ENCODE measurements at places on chromosomes 5 and 9.

GRCh38 chr5:122093415-122094180 is 15.5 kb upstream of the LOX start:
- no peak for DNase-seq

- no peak for DNase-seq
These were observed 72.2 kb upstream of the ORM1 start for GRCh38 chr9:114250648-114251047.

- no peak for DNase-seq
These were observed 21.9 kb upstream of the FOXE1 start for GRCh38 chr9:97830884-97831829.

GRCh38 chr9:82665324-82665723 is 397.6 kb downstream of the RASEF start:
- DNase-seq: no peak

GRCh38 chr9:22363421-22363887 is 83.2 kb upstream of the DMRTA1 start:
- no peak for DNase-seq

GRCh38 chr5:169626779-169627178 is 10.3 kb upstream of the DOCK2 start:
- no peak for DNase-seq

DNA sequence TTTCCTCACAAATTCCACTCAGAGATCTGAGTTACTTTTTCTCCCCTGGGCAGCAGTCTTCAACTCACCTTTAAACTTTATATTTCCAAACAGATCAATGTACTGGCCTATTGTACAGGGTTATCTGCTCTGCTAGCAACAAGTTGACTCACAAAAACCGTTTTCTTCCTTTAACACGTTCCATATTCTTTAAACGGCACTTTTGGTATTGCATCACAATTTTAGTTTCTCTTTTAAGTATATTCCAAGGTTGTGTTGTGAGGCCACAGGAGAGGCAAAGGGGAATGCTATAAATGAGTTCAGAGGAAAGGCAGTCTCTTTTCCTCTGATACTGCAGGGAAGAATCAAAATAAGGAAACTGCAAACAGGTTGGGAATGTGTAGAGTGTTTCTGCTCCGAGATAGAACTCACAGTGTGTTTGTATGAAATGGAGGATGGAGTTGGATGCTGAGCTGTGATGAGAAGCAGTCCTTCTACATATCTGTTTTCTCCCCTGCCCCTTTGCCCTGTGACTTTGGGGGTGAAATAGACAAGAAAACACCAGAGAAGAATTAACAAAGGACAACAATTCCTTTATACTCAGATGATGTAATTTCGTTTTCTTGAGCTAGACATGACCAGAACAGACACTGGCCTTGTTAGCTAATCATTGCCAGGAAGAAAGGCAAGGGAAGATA is 9.9 kb upstream of the ALDOB start:
- DNase-seq: no peak

DNA sequence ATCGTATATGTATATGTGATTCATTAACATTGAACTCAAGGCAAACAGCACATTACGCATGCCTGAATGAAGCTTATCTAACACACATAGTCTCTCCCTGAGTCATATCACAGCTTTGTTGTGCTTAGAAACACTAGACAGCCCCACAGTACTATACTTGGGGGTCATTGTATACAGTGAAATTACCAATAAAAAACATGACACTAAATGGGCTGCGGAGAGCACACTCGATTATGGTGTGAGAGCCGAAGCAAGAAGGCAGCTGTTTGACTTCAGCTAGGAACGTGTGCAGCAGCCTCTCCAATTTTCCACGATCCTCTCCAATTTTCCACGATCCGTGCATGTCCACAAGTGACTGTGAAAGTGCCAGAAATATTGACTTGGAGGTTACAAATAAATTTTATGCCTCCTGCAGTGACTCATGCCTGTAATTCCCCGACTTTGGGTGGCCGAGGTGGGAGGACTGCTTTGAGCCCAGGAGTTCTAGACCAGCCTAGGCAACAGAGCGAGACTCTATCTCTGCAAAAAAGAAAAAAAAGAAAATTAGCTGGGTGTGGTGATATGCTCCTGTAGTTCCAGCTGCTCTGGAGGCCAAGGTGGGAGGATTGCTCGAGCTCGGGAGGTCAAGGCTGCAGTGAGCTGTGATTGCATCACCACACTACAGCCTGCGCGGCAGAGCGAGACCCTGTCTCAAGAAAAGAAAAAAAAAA is 102.4 kb downstream of the DAPK1 start:
- no peak for DNase-seq

DNA sequence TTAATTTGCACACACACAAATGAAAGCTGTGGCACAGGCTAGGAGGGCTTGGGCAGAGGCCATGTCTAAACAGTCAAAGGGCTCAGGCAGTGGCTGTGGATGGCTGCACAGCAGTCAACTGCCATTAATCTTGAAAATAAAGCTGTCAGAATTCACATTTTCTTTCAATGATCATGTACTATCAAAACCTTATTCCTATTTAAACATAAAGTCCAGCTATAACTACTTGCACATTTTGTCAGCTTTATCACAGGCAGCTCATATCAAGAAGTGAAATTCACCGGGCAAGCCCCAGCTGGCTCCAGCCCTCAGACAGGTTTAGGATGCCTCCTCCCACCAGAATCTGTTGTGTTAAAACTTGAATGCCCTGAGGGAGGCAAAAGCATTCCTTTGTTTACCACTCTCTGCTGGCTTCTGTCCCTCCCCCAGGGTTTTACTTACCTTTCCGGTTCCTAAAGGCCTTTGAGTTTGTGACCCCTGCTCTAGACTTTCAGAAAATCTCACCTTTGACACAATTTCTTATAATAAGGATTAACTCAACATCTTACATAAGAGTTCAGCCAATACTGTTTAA is 54.9 kb upstream of the GRAMD2B start:
- no peak for DNase-seq

DNA sequence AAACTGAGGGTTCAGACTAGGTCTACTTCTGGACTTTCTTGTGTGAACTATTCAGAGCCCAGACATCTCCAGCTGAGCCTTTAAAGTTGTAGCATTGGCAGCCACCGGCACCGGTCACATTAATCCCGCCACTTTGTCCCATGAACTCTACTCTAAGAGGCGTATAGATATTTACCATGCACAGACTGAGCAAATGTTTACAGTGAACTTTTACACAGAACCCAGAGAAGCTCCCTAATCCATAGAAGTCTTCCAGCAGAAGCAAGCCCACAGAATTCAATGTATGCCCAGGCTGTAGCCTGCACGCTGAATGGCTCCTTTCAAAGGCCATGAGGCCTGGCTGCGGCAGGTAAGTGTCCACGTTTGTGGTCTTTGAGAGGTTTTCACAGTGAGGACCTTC is 466.9 kb downstream of the ENC1 start:
- DNase-seq: no peak

GRCh38 chr9:124259158-124259808 is 1.5 kb downstream of the NEK6 start:
- DNase-seq: no peak

DNA sequence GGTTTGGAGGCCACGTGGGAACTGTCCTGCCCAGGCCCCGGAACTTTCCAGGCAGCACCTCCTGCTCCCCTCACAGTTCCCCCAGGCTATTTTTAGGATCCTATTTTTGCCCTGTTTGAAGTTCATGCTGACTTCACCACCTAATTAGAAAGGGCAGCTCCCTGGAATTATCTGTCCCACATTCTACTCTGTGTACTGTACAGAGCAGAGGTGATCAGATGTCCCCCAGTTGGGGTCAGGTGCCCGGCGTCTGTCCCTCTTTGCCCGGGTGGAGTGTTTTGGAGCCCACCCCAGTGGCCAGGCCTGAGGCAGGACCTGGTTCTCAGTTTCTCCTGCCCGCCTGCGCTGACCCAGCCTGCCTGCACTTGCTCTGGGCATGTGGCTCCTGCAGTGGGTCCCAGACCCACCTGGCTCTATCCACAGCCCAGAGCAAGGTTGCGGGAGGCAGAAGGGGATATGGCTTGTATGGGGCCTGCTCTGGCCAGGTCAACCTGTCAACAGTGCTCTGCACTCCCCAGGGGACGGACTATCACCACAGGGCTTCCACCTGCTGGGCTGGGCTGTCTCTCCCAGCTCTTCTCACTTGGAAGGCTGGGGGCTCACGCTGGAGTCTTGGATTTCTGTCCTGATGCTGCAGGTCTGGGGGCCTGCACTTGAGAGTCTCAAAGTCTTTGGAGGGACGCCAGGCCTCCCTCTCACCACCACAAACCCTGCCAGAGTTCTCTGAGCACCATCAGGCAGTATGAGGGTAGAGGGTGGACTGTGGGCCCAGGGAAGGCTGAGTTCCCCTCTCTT is 268.3 kb downstream of the GADD45G start:
- DNase-seq: no peak

DNA sequence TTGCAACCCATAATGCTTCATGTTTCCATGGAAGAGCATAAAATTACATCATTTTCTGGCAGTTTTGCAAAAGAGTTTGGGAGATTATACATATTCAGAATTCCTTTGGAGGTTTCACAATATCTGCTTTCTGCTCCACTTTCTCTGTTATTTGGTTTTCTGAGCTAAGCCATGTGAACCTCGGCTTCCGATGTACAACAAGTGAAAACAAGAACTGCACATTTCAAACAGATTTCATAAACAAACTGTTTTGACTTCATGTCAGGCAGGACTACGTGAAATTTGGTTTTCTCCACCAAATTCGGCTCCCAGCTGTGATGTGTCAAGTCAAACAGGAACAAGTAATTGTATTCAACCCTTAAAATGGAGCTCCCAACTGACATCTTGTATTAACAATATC is 609.8 kb downstream of the IRX1 start:
- no peak for DNase-seq

- DNase-seq: no peak
These were observed 8.1 kb downstream of the CD180 start for GRCh38 chr5:67188274-67189078.

- DNase-seq: no peak
These were observed 61.5 kb downstream of the ZNF354C start for GRCh38 chr5:179121667-179122111.

DNA sequence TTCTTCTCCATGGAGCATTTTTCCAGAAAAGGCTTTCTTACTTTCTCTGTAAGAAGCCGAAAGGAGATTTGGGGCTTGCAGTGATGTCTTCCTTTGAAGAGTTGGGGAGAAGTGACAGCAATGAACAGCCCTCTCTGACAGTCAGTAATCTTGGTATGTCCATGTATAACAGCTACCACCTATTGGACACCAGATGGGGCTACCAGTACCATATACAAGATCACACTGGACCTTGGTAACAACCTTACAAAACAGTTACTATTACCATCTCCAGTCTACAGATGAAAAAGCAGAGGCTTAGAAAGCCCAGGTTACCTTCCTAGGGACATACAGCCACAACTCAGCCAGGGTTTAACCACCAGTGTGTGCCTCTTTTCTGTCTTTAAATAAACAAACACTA is 272.7 kb upstream of the TRPC7 start:
- no peak for DNase-seq

GRCh38 chr5:150441813-150442698 is 7.5 kb downstream of the RPS14 start:
- DNase-seq: no peak

DNA sequence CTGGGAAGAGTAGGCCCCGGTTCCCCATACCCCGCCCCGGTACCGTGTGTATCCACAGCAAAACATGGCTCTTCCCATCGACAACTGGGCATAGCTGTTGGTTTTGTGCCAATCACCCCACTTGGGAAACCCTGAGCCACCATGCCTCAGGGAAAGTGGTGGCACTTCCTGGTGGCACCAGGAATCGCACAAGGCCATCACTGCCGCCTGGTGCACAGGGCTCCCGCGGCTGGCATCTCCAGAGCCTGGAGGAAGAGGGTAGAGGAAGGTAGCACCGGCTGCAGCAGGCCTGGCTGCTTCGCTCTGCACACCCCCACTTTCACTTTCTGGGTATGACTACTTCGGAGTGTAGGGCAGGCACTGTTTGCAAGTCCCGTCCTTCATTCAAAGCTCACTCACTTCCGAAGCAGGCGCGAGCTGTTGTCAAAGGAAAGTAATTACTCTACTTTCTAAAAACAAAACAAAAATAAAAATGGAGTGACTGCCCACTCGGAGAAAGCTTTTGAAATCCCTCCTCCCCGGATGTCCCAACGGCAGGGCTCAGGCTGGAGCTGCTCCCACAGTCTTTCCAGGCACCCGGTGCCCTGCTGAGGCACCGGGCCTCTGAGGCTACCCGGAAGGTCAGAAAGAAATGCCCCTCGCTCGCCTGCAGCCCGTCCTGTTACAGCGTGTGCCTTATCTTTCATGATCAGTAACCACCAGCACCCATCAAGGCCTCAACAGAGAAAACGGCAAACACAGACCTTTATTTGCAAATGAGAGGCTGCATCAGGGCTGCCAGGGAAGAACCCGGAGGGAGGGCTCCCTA is 2.0 kb downstream of the BRD3 start:
- peak; percentile 51 for DNase-seq

DNA sequence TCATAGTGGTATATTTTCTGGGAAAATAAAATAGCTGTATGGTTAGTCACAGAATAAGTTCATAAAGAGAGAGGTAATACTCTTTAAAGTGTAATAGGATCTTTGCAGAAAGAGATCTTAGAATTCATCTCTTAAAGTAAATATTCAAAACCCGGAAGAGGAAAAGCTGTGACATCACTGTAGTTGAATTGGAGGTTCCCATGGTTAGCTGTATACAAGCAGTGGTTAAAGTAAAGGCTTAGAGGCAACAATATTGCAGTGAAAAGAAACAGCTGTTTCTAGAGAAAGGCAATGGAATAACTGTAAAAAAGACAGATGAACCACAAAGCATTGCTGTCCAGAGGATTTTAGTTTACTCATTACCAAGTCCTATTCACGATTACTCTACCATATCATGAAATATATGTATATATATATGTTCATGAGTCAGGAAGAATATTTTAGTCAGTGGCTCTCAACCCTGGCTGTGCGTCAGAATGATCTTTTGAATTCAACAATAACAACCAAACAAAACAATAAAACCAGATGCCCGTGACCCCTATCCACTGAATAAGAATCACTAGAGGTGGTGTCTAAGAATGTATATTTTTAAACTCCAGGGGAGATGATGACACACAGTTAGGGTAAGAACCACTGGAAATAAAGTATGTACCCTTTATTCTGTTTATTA is 4.7 kb downstream of the ERCC6L2 start:
- no peak for DNase-seq

DNA sequence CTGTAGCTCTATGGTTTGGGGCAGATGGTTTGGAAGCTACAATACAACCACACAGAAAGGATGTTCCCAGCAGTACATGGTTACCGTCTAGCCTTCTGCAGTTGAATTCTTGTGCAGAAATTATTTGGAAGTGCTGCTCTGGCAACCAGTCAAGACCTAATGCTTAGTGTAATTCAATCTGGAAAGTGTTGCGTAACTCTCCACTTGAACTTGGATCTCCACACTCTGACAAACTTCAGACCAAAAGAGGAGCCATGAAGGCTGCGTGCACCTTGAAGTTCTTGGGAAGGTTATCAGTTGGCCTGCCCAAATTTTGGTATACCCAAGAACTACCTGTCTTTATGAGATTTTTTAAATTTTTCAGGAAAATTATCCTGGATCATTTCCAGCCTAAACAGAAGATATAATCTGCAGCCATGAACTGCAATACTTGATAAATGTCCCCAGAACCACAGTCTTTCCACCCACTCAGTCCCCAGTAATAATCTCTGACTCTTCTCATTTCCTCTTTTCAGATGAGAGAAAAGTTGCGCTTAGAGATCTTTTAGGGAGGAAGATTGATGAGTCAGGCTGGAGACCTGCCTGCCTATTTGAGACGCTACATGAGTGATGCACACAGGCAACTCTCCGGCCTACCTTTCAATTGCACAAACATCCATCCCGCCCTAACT is 159.9 kb downstream of the FANCC start:
- no peak for DNase-seq

- DNase-seq: no peak
These were observed 79.7 kb downstream of the MED27 start for GRCh38 chr9:131999692-132000551.

Data from CD4-positive, alpha-beta T cell treated with Interferon gamma for 1 hour (primary cell).